Large intestine (tissue), 12 donors: ENCODE measurements at places on chromosomes 12 and 14. TPM values are rescaled to one million over a fixed set of nuclear protein-coding genes. Genes with fewer than 3 reads are reported as not detected.

- DNase-seq: peak; percentile 68
Observed at GRCh38 chr12:111753144-111753881, 13.4 kb upstream of the ALDH2 start.

GRCh38 chr12:21300632-21301031 is 34.1 kb downstream of the SLCO1A2 start:
- no peak for DNase-seq

The VTI1B gene
- 78.4 TPM for polyA plus RNA-seq

The CPNE6 gene
- 0.31 TPM for polyA plus RNA-seq

DNA sequence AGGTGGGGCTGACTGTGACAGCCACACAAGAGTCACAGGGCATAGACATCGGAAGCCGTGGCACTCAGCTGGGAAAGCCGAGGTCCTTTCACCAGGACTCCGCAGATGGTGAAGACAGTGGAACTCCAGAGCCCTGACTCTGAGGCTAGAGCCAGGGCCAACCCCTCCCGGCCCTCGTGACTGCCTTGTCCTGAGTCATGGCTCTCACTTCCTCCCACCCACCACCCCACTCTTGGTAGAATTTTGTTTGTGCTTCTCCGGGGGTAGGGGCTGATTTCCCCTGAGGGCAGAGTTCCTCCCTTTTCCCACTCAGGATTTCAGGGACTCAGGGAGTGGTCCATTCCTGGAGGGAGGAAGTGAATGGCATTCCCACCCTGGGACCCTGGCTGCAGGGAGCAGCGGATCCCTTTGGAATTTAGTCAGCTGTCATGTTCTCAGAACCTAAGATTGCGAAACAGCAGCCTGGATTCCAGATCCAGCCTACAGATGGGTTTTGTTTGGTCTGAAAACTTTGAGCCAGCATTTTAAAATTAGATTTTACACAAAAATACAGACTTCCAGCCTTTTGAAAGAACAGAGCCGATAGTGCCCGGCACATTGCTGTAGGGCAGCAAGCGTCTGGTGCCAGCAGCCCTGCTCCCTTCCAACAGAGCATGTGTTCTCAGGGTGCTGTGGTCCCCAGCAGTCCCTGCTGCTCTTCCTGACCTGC is 50.7 kb downstream of the TPCN1 start:
- DNase-seq: peak; percentile 31

The TMEM119 gene
- 14.6 TPM for polyA plus RNA-seq

The TEAD4 gene
- 5.5 TPM for polyA plus RNA-seq

GRCh38 chr12:2578211-2578610 is 216.6 kb upstream of the FKBP4 start:
- DNase-seq: no peak

- no peak for DNase-seq
Observed at GRCh38 chr12:128467882-128468281, 200.9 kb downstream of the TMEM132C start.

DNA sequence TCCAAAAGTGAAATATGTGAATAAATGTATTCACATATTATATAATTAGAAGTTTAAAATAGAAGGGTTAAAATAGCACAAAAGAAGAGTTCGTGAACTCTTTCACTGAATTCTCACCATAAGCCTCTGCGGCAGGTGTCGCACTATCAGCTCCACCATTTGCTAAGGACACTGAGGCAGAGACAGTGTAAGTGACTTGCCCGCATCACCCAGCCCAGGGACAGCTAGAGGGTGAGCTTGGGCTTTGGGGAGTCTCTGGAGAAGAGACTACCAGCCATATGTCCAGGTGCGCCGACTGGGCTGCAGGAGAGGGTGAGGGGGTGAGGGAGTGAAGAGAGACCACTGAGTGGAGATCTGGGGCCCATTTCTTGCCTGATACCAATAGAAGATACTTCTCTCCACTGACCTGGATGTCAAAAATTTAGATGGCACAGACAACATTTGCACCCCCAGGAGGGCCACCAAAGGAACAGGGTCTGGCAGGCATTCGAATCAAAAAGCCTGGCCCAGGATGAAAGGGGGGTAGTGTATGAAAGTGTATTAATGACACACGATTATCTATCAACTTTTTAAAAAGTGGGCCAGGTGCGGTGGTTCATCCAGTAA is 28.5 kb downstream of the FAIM2 start:
- no peak for DNase-seq

The DEPDC4 gene
- polyA plus RNA-seq: 5.5 TPM

- no peak for DNase-seq
Observed at GRCh38 chr14:88477513-88478250, 77.1 kb downstream of the PTPN21 start.

The PYGL gene
- 8.0 TPM for polyA plus RNA-seq

The HHIPL1 gene
- polyA plus RNA-seq: 0.94 TPM

The PRIM1 gene
- polyA plus RNA-seq: 13.0 TPM

The AMN gene
- 327 TPM for polyA plus RNA-seq

The RDH12 gene
- polyA plus RNA-seq: 0.88 TPM

The GZMH gene
- 0.70 TPM for polyA plus RNA-seq

DNA sequence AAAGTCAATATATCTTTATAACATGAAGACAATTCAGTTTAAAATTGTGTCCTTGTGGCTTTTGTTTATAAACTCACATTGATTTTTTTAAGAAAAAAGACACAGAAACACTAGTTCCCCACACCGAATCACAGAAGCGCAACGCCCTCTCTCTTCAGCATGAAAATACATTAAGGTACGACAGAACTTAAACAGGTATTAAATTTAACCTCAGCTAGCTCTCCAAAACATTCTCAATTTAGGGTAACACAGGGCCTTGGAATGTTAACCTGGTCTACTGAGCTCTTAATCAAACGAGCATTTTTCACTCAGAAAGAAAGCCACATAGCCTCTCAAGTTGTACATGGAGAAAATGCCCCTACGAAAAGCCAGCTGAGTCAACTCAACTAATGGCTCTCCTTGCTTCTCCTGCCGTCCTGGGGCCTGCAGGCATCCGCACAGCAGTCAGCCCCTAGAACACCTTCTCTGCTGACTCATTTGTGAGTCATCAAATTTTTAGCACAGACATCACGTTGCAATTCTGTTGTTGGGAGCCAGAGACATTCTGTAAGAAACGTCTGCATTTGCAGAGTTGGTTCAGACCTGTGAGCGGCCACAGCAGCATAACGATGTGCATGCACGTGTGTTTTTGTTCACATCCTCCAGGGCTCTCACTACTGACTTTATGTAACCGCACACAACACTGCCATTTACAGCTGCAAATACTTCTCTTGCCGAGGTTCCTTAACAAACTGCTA is 141.6 kb downstream of the ITPR2 start:
- DNase-seq: no peak

- no peak for DNase-seq
Observed at GRCh38 chr14:75705014-75705413, 44.0 kb downstream of the TTLL5 start.
